ENCODE measurements at places on chromosomes 11 and 22.
A peak's percentile ranks its signal among the peaks of the same experiment; 100 is the strongest.

GRCh38 chr11:69004411-69005182 lies 8.4 kb downstream of the MRGPRF start:
- DNase-seq: no peak

- no peak for DNase-seq
Observed at GRCh38 chr11:64067230-64067993, 31.7 kb downstream of the FLRT1 start.

DNA sequence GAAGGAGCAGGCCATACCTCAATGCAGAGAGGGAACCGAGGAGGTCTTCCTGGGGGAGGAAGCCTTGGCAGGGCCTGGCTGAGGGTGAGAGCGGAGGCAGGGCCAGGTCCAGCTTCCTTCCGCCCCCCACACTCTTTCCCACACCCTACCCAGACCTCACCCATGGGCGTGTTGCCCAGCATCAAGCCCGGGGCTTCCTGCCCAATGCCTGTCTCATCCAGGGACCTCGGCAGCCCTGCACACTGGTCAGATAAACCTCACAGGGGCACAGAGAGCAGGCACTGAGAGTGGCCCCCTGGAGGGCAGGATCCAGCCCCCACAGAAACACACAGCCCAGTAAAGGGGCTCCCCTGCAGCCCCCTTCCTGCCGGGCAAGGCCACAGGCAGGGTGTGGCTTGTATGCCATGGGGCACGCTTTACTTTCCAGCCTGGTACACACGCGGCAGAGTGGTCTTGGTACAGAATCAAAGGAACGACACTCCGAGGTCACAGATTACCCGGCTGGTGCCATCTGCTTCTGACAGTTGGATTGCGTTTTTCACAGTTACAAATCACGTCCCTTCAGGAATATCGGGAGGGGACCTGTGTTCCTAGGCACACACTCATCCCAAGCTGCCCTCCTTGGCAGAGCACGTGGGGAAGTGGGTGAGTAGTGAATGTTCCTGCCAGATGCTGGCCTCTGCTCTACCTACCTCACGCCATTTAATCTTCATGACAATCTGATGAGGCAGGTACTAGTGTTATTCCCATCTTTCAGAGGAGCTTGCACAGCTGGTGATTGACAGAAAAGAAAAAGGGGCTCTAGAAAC lies 20.0 kb upstream of the CD5 start:
- no peak for DNase-seq

DNA sequence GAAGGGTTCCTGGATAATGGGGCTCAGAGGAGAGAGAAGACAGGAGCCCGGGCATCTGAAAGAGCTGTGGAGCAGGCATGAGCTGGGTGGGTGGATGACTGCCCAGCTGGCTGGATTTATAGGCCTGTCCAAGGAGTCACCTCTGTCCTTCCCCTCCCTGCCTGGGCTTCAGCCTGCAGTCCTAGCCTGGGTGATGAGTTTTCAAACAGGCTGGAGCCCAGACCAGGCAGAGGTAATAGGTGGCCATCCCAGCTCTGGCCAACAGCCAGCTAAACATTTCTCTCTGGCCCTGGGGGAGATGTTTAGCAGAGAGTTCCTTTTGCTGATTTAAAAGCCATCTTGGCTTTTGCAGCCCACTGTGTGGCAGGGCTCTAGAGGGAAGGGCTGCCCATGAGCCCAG lies 5.4 kb downstream of the C11orf96 start:
- DNase-seq: no peak

- no peak for DNase-seq
Observed at GRCh38 chr11:10667521-10667885, 26.1 kb downstream of the IRAG1 start.

- DNase-seq: no peak
Observed at GRCh38 chr11:48079596-48079995, 99.2 kb downstream of the PTPRJ start.

GRCh38 chr11:79428406-79428805 lies 12.4 kb downstream of the TENM4 start:
- no peak for DNase-seq

DNA sequence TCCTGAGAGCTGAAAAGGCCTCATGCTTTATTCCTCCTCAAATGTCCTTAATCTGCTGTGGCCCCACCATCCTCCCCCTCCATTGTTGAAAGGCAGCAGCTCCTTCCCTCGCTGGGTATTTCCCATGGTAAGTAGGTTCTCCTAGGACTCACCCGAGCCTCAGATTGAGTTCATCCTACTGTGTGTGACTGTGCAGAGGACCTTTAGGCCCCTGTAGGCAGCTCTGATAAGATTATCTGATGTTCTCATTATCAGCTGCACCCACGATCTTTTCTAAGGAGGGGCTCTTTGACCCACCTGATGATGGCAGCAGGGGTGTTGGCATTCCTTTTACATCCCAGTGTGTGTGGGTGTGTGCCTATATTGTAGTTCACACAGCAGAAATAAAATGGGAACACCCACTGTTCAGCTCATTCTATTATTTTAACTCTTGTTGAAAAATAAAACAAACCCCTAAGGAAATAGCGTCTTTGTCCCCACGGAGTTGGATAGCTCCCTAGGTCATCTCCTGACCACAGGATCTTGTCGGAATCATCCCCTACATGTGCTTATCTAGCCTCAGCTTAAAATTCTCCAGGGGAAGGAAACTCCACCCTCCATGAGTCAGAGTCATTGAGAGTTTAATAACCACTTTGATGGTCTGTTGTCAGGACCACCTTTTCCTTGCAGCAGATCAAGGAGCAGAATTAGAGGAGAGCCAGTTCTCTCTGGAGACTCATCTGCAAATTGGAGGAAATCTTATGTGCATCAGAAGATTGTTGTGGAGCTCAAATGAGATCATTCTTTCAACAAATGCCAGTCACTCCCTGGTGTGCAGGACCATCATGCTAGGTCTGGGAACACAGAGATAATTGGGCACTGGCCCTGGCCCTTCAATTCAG lies 19.3 kb downstream of the ENDOD1 start:
- DNase-seq: no peak

- no peak for DNase-seq
Observed at GRCh38 chr11:12017865-12018453, 9.5 kb upstream of the DKK3 start.

DNA sequence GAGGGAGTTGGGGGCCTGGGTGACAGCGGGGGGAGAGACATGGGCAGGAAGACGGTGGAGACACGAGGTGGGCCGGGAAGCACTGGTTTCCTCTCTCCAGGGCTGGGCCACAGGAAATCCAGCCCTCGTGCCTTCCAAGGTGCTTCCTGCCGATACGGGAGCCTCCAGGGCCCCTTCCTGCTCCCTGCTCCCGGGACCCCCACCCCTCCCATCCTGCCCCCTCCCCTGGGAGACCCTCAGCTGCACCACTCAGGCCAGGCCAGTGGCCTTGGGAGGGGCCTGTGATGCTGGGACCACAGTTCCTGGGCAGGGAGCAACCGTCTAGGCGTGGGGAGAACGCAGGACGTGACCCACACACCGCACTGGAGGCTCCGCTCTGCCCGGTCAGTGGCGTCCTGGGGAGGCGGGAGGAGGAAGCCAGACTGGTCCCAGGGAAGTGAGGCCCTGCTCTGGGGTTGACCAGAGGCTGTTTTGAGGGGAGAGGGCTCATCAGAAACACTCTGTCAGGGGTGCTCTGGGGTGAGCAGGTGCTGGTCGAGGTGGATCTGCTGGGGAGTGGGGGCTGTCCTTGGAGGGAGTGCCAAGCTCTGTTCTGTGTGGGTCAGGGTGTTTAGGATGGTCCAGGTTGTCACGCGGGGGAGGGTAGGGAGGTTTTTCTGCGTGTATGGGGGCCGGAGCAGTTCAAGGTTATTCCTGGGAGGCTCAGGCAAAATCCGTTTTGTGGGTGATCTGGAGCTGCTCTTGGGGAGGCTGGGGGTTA lies at the start of gene SHANK3:
Gene SHANK3, plus strand, starts transcription at position 353 of the 760 bp plus-strand sequence.
- peak; percentile 42 for DNase-seq

DNA sequence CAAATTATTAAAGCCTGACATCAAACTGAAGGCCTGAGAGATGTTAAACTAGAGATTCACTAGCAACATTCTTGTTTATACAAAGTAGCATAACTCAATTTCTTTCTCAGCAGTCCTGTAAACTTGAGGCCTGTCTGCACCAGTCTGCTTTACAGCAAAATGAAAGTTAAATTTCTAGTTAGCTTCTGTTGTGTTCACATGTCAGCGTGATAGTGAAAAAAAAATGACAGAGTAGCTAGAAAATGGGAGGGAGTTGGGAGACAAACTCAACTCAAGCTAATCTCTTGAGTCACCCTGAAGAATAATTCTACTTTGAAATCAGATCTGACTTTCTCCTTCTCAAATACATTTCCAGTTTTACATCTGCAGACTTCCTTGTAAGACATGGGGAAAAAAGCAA lies 6.5 kb downstream of the RBFOX2 start:
- no peak for DNase-seq

GRCh38 chr22:25437414-25438160 lies 126.9 kb upstream of the GRK3 start:
- peak; percentile 67 for DNase-seq

DNA sequence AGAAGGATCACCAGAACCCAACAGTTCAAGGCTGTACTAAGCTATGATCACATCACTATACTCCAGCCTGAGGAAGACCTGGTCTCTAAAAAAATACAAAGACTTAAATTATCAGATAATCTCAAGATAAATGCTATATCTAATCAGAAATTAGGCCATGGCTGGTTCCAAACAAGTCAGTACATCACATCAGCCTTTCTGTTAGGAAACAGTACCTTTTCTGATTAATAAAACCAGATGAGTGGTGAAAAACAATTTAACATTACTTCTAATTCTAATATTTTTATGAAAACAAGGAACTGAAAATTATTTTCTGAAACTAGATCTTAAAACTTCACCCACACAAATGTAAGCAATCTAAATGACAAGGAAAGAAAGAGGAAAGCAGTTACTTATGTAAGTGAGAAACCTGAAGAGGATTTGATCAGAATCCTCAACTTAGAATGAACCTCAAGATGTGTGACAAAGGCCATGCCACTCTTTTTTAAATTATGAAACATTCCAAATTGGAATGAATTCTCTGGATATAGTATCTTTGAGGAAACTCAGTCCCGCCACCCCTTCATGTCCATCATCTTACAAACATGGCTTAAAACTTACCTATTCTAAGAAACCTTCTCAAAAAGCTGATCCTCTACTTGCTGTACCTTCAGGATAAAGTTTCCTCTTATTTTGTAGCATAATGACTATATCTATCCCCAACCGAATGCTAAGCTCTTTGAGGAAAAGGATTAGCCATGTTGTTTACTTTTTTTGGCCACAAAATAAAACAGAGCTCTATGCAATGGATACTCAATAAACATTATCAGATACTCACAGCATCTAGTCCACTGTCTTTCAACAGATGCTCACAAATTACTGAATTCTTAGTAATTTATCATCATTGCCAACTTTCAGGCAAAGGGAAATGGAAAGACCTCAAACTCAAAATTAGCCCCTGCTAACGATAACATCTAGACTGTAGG lies 132.0 kb downstream of the MRTFA start:
- no peak for DNase-seq

GRCh38 chr22:24588757-24589481 lies 4.0 kb downstream of the LRRC75B start:
- no peak for DNase-seq

GRCh38 chr22:21047730-21048129 lies 2.0 kb downstream of the LRRC74B start:
- no peak for DNase-seq

GRCh38 chr22:19879246-19879570 lies 24.5 kb upstream of the GNB1L start:
- no peak for DNase-seq

DNA sequence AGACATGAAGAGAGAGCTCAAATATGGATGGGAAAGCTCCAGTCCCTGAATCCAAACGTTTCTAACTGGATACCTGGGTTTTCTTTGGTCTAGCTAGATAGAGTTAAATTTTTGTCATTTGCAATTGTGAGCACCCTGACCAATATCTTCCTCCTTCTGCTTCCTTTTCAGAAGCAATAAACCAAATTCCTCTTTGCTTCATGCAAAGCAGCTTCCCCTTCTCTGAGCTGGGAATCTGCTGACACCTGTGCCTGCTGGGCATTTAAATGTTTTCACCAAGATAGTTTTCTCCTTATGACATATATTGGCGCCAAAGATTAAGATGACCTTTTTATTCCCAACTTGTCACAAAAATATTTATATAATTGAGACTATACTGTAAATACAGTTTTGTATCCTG lies 27.9 kb upstream of the PAK1 start:
- DNase-seq: no peak

DNA sequence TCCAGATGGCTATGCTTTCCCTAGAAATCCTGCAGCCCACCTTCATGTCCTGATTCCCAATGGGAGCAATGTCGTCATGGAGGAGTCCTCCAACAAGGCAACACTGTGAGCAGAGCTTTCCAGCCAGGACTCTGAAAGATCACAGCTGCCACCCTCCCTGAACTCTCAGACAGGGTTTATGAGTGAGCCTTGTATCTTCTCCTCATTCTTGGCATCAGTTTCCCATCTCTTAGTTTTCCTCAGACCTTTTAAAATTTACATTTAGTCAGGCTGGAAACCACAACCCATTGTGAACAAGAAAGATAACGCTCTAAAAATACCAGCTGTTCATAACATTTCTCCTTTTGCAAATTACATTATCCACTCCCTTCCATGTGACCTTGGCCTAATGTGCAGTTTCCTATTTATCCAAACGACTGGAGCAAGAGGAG lies 15.6 kb upstream of the LYVE1 start:
- no peak for DNase-seq

- DNase-seq: no peak
Observed at GRCh38 chr11:72832301-72833082, 18.3 kb downstream of the ATG16L2 start.

DNA sequence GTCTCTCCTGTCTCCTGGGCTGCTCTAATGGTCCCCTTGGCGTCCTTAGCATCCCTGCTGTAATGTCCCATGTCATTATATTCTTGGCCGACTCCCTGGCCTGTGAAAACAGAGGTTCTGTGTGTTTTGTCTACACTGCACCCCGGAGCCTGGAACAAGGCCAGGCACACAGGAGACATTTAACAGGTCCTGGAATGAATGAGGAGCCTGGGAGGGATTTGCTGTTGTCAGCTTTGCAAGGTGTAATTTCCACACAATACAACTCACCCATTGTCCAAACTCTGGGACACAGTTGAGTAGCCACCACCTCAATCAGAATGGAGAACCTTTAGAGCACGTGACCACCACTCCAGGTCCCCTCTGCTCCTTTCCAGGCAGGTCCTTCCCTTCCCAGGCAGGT lies 14.9 kb upstream of the PDGFB start:
- DNase-seq: no peak

DNA sequence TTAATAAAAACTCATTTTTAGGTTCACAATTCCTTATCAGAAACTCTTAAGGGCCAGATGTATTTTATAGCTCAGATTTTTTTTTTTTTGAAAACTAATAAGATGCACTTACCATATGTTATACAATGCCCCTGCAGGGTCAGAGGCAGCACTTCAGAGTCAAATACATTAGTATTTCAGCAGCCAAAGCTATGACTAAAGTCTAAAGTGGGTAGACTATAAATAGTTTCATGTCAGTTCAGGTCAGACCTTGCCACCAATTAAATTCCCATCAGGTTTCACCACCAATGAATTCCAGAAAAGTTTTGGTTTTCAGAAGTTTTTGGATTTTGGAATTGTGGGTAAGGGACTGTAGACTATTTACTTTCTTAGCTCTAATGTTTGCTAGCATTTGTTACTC lies 75.9 kb downstream of the FAM83F start:
- no peak for DNase-seq

GRCh38 chr11:109362059-109362458 lies 59.9 kb upstream of the C11orf87 start:
- DNase-seq: no peak
